ENCODE measurements at places on chromosomes 3 and 15.

DNA sequence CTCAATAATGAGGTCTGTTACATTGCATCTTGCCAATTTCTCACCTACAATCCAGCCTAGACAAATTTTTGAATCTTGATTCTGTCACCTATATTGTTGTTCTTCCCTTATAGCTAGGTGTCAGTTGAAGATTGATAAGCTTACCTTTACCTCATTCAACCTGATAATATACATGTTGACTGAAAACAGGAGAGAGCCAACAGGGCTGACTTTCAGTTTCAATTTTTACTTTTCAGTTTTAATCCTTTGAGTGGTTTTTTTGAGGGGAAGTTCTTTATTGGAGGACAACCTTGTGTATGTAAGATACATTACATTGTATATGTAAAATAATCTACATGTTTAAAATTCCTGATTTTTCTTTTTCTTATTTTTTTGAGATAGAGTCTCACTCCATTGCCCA lies 5.8 kb downstream of the ATP13A5 start:
- DNase-seq: no peak

GRCh38 chr3:197201791-197202452 lies 96.5 kb downstream of the DLG1 start:
- no peak for DNase-seq

GRCh38 chr15:32120577-32121383 lies 90.5 kb downstream of the CHRNA7 start:
- DNase-seq: no peak

- DNase-seq: no peak
Observed at GRCh38 chr3:195897081-195897852, 11.1 kb downstream of the TNK2 start.

DNA sequence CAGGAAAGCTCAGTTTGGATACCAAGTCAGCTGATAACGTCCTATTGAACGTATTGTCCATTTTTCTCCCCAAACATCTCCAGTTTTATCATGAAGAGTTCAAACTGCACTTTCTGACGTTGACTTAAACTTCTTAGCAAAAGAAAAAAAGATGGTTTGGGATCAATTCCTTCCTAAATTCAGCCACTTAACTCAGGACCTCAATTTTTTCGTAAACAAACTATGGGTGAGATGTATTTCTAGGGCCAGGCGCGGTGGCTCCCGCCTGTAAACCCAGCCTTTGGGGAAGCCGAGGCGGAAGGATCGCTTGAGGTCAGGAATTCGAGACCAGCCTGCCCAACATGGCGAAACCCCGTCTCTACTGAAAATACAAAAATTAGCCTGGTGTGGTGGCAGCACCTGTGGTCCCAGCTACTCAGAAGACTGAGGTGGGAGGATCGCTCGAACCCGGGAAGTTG lies 464 bp upstream of the MRPS25 start:
- no peak for DNase-seq

- DNase-seq: no peak
Observed at GRCh38 chr3:51156147-51156546, 228.9 kb upstream of the MANF start.

DNA sequence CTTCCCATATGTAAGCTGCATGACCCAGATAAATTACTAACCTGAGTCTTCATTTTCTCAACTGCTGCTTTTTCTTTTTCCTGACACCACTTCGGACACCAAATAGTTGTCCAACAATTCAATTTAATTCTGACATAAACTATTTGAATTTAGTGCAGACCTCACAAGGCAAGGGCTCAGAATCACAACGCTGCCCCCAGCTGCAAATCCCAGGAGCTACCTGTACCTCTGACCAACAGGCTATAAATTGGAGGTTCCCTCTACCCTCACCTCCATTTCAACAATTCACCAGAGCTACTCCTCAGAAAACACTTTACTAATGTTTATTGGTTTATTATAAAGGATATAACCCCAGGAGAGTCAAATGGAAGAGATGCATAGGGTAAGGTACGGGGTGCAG lies 737.6 kb downstream of the NTRK3 start:
- DNase-seq: no peak

- DNase-seq: no peak
Observed at GRCh38 chr15:77185242-77185785, 114.4 kb upstream of the TSPAN3 start.

- no peak for DNase-seq
Observed at GRCh38 chr3:32897981-32898623, 53.3 kb upstream of the CCR4 start.

DNA sequence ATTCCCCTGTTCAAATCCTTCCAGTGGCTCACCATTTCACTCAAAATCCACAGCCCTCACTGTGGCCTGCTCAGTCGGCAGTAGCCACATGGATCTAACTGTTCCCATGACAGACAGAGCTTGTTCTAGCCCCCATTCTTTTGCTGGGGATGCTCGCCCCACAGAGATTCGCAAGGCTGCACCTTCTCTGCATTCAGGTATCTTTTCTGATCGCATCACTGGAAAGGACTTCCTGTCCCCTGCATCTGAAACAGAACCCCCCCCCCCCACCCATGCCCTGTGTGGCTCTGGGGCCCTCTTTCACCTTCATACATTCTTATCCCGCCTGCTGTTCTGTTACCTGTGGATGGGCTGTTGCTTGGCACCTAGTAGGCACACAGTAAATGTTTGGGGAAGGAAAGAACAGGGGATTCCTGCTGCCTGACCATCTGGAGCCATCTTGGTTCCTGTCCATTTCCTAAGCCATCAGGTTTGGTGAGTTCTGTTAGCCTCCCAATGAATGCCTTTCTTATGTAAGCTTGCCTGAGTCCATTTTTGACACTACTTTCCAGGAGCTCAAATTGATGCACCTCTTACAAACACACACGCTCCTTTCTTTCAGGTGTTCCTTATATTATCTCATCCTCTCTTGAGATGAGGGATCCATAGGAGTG lies 42.9 kb upstream of the PGPEP1L start:
- DNase-seq: no peak

GRCh38 chr15:88020806-88021205 lies 235.7 kb downstream of the NTRK3 start:
- no peak for DNase-seq
